Amniotic stem cell (primary cell): ENCODE measurements at places on chromosomes 6 and 20.

- DNase-seq = no peak
Observed at GRCh38 chr20:63641146-63641791, 12.0 kb downstream of the STMN3 start.

GRCh38 chr6:64100702-64101303 lies 465.2 kb downstream of the PHF3 start:
- DNase-seq = no peak

DNA sequence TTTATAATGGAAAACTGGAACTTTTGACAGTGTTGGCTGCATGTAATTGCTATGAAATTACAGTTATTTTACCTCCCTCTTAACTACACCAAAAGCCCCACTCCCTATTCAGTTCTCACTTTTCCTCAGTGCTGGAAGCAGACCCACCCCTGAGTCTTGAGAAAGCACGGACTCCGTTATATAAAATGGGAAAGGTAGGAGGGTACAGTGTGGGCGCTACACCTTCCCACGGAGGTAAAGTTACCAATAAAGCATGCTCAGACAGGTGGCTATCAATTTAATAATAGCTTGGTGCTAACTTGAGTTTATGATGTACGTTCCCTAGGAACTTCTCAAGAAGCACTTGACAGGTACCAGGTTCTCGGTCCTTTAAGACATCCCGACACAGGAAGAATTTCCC lies 59.0 kb downstream of the CLIC5 start:
- DNase-seq = no peak

DNA sequence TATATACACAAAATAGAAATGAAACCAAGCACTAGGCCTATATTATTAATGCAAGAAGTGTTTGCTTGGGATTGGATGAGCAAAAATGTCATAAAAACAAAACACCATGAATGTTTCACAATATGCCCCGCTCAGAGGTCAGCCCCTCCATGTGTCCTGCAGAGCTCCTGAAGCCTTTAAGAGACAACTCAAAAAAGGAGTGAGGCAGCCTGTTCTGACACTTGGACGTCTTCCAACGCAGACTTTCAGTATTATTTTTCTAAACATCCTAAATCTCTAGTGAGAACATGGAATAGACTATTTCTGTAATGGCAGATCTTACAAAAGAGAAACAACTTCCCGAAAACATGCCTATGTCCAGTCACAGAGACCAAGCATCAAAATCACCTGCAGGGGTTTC lies 322.6 kb downstream of the PRKN start:
- no peak for DNase-seq

DNA sequence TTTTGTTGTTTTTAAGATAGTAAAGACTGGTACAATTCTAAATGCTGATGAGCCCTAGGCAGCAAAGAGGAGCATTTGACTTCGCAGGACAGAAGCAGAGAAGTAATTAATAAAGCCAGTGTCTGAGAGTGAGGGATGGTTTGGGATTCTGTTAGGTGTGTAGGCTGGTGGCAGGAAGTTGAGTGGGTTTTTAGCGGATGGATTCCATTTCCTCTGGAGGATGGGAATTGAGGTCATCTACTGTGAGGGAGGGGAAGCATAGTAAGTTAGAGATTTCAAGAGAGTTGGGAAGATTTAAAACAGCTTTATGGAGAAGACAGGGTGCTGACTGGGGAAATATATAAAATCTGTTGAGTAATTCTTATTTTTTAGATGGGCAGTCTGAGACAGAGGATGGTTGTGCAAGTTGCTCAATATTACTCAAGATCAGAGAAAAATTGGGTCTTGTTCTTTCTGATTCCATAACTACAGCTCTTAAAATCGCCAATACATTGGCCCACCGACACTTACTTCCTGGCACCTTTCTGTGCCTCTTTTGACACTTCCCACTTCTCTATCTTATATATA lies 48.8 kb downstream of the PRL start:
- no peak for DNase-seq

DNA sequence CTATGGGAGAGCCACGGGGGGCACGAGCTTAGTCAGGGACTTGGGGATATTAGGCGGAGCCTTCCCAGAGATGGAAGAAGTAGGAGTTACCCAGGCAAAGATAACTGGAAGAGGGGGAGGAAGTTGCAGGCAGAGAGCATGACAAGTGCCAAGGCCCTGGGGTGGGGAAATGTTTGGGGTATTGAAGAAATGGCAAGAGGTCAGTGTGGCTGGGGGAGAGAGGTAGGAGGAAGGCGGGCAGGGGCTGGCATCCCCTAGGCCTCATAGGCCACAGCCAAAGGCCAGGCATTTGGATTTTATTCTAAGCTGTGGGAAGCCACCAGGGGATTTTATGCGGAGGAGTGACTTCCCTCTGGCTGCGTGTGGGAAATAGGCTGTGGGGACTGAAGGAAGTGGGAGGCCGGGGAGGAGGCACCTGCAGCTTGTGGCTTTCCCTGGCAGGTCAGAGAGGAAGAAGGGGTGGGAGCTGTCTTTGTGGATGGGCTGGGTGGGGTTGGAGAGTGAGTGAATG lies 22.7 kb downstream of the SNAI1 start:
- no peak for DNase-seq

- no peak for DNase-seq
Observed at GRCh38 chr20:64083804-64084684, at the start of gene LKAAEAR1. TSS of gene LKAAEAR1 (minus strand) at chr20:64084398. CDS start at chr20:64084219, 179 bp downstream.

- DNase-seq = no peak
Observed at GRCh38 chr20:7985916-7986315, 33.6 kb downstream of the TMX4 start.

DNA sequence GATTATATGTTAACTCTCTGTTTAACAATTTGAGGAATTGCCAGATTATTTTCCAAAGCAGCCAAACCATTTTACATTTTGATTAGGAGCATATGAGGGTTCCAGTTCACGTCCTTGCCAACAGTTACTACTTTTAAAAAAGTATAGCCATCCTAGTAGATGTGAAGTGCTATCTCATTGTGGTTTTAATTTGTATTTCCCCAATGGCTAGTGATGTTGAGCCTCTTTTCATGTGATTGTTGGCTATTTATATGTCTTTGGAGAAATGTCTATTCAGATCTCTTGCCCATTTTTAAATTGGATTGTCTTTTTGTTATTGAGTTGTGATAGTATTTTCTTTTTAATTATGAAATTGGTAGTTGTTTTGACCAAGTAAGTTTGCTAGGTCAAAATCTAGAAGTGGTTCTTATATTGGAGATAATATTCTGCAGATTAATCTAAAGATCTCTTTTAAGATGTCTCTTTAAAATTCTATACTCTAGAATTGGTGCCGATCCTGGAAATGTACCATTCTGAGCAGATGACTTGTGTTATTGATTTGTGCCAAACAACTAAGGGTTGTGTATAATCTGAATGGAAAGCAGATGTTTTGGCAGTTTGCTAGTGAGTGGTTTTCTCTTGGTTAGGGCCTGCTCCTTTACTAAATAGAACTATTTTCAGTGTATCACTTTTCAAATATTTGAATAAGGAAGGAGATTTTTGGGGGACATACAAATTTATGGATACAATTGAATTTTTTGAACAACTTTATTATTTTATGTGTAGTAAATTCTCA lies 99.5 kb downstream of the CDKAL1 start:
- no peak for DNase-seq

- no peak for DNase-seq
Observed at GRCh38 chr20:53642196-53643030, 48.8 kb upstream of the ZNF217 start.

DNA sequence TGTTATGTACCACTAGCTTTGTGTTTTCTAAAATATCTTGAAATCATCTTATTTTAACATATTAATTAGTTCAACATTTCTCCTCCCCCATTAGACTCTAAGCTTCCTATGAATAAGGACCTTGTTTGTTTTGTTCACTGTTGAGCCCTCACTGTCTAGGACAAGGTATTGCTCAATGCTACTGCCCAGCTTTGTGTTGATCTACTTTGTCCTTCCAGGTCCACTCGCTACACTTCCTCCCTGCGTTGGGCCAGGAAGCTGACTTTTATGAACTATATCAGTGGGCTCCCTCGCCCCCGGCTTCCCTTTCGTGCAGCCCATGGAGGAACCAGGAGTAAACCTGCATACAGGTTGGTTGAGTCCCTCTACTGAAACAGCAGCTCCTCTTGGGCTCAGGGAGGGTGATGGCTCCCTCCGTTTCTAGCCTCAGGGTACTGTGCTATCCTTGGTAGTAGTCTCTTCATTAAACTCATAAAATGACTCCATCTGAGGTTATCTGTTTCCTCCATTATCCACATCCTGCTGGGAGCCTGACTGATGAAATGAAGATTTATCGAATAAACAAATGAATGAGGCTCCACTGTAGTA lies 272.5 kb downstream of the CLIC5 start:
- no peak for DNase-seq

DNA sequence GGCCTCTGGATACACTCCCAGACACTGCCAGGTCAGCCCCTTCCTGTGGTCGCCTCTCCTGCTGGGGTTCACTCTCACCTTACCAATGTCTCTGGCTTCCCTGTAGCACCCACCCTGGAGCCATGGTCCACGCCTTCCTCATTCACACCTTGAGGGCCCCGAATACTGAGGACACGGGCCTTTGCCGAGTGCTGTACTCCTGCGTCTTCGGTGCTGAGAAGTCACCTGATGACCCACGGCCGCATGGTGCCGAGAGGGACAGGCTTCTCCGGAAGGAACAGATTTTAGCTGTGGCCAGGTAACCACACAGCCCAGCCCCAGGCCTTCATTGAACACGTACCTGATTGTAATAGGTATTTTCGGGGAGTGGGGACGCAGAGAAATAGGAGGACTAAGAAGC lies 1.6 kb downstream of the AP5S1 start:
- no peak for DNase-seq
